DMS53 (cell line): ENCODE measurements at places on chromosomes 1 and 21.

DNA sequence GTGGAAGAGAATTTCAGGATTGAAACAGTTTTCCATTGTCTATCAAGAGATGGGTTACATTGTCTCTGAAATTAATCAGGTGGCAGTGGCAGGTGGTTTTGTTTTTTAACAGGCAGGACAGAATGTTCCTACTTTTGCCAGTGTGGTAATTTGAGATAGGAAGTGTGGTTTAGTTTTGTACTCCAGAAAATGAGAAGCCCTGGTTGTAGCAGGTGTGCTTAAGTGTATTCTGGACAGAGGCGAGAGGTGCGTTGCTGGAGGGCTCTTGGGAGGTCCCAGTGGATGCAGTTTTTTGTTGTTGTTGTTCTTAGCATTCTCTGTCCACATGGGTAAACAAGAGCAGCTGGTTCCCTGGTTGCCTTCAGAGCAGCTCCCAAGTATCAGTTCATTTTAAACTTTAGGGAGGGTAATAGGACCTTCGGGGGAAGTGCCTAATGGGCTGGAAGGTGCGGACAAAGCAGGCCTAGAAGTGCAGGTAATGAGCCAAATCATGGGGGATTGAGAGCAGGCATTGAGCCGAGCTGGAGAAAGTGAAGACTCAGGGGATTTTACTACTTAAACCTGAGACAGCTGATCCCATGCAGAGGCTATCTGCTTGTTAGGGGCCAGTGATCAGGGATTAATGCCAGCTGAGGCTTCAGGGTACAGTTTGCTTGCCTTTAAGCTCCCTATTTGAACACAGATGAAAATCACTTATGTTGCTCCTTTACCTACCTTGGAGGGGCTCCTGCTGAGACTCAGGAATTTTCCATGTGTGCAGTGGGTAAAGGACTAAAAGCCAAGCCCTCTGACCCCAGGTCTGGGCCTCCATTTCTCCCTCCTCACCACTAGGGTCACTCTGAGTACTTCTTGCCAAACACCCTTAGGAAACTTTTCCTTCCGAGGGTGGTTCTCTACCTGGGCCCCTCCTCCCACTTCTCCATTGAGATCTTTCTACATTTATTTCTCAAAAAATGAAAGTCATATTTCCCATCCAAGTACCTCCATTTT is 6.1 kb downstream of the PFKFB2 start:
- DNase-seq: peak; percentile 30

- DNase-seq: peak; percentile 67
Measured at GRCh38 chr21:36422279-36423098, 37.3 kb downstream of the CHAF1B start.

DNA sequence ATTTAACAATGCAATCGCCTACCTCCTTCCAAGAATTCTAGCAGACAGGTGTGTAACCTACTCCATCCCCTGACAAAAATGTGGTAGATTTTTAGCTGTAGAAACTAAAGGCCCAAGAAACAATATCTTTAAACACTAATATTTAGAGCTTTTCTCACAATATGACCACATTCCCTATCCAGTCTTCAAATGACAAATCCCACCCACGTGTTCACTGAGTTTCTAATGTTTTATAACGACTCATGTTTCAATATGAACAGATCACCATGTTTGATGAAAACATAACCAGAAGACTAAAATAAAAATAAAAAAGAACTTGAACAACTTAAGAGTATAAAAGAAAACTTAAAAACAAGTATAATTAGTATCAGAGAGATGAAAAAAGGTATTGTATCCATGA is 24.6 kb downstream of the RSBN1 start:
- DNase-seq: no peak

GRCh38 chr1:110298991-110299390 is 40.2 kb upstream of the RBM15 start:
- DNase-seq: no peak

DNA sequence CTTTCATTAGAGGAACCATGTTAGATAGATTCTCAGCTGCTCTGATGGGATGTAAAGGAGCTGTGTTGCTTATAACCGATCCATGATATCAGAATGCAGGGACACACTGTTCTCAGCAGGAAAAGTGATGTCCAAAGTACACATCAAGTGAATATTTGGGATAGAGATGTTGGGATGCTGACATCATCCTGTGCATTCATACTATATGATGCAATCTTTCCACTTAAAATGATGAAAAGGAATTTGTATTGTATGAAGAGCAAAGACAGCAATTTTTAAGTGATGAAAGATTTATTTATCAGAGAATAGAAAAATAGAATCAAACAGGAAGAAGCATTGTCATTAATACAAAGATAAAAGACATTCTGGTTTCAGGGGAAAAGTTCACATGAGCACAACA is 110.1 kb downstream of the ERG start:
- no peak for DNase-seq

- no peak for DNase-seq
Measured at GRCh38 chr1:204487256-204487615, 7.4 kb downstream of the PIK3C2B start.

DNA sequence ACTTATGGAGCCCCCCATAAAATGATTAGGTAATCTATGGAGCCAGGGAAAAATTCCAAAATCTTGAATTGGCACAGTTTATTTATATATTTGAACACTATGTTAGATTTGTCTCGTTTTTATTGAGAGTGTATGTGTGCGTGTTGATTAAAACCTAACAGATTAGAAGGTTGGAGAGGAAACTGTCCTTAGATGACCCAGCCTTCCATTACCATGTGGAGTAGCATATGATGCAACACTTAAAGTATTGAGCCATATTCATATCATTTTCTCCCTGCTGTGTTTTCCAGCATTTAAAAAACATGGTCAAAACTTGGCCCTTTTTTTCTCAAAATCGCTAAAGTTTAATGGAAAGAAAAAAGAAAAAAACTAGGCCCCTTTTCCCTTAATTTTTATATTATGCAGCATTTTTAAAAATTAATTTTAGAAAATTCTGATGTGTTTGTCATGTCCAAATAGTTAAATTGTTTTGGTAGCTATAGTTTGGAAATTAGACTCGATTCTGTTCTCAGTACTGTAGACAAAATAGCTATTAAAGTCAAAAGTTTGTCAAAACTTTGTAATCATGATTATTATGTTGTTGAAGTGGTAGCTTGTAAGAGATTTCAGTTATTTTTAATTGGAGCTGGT is 2.3 kb downstream of the LRRC8D start:
- peak; percentile 55 for DNase-seq

- DNase-seq: no peak
Measured at GRCh38 chr1:237205400-237206064, 163.5 kb downstream of the RYR2 start.

- no peak for DNase-seq
Measured at GRCh38 chr21:38287476-38287875, 30.7 kb downstream of the KCNJ15 start.

GRCh38 chr1:163013826-163014600 is 55.1 kb upstream of the RGS4 start:
- peak; percentile 44 for DNase-seq

GRCh38 chr1:53016705-53017104 is 45.3 kb upstream of the PODN start:
- no peak for DNase-seq

- DNase-seq: no peak
Measured at GRCh38 chr1:155017946-155018316, 15.3 kb downstream of the ZBTB7B start.

- no peak for DNase-seq
Measured at GRCh38 chr1:207908107-207908734, 2.7 kb downstream of the CD34 start.

DNA sequence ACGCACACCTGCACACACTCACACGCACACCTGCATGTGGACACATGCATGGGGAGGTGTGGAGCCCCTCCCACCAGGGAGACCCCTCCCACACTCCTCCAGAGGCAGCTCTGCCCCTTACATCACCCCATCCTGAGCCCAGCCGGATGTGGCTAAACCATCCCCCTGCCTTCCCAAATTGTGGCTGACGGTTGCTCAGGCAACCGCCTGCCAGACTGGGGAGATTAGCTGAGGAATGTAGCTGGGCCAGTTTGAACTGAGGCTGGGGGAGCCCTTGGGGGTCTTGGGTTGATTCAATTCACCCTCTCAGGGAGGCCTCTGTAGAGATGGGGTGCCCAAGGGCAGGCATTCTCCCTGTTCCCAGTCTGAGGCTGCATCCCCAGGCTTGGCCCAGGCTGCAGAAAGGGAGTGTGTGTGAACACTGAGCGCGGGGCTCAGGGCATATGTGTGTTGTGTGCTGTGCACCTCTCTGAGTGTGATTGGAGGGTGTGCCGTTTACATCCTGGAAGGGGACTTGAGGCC is 12.9 kb downstream of the PTPRU start:
- no peak for DNase-seq

DNA sequence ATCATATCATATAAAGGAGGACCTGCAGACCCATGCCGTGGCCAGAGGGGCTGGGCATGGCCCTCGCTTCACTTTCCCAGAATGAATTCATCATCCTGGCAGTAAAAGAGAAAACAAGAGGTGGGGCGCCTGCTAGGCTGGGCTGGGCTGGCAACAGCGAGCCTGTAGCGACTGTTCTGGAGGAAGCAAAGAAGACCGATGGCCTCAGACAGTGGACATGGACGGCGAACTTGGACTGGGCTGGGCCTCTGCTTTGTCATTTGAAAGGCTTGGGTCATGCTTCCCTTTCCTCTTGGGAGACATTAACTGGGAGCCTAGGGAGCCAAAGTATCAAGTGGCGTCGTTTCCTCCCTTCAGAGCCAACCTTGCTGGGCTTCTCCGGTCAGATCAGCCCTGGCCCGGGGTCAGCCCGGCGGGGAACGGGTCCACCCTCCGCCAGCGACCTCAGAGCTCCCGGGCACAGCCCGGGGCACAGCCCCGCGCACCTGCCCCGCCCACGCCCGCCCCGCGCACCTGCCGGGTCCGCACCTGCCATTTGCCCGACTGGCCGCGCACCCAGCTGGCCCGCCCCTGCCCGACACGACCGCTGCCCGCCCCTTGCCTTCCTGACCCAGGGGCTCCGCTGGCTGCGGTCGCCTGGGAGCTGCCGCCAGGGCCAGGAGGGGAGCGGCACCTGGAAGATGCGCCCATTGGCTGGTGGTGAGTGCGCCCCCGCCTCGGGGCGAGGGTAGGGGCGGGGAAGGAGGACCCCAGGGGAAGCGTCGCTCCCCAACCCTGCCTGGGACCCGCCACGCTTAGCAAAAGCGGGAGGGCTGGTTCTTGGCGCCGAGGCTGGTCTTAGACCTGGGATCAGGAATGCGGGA is at the start of gene FAM3B:
Gene FAM3B, plus strand, starts transcription at position 602 of the 863 bp plus-strand sequence. Its CDS starts 79 bp downstream, at position 681.
- peak; percentile 85 for DNase-seq

GRCh38 chr1:203504400-203505250 is 10.7 kb downstream of the OPTC start:
- DNase-seq: peak; percentile 92

DNA sequence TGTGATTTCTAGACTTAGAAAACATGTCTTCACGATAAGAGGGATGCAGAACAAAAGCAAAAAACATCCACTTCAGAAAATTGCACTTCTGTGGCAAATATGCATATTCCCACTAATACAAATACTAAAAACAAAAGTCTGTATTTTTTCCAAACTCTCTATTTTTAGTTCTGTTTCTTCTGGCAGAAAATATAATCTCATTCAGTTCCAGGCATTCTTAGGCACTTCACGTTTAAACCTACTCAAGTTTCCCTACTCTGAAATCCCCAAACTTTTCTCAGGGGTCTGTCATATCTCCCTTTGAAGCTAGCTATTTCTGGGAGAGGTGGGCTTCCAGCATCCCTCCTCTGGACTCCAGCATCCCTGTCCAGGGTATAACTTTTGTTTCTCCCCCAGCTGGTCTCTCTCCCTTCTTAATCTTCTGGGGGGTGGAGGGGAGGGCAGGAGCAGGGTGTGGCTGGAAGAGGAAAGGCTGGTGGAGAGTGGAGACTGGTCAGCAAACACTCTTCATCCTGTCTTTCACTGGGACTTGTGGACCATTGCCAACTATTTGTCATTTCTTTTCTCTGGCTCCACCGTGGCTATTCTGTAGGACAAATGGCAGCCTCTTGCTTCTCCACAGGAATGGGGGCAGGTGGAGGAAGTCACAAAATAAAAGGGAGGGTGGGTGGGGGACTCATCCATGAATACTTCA is 19.6 kb upstream of the NCF2 start:
- no peak for DNase-seq
